ENCODE measurements at places on chromosomes 6 and 20.

DNA sequence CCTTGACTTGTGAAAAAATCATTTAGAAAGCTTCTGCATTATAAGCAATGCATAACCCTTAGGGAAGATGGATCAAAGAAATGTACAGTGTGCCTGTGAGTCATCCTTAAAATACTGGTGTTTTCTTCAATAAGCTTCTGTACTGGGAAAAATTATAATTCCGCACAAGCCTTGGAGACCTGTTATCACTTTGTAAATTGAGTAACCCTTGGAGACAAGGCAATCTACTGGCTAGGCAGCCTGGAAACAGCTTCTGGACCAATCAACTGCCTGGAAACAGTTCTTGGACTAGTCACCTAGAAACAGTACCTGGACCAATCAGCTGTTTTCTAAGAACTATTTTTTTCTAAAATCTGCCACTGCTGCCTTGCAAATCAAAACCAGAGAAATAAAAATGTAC, 25.8 kb upstream of the RNGTT start:
- no peaks in the 10 kb centered on the region for H3K27me3 ChIP-seq
- no peak overlapping the region for H3K27ac ChIP-seq
- DNase-seq: no peak
- no peaks in the 10 kb centered on the region for H3K36me3 ChIP-seq
- H3K4me1 ChIP-seq: peaks cover 3% of the 10 kb centered on the region

GRCh38 chr6:7132398-7133035, 24.8 kb downstream of the RREB1 start:
- no peak overlapping the region for H3K27ac ChIP-seq
- peaks cover 43% of the 10 kb centered on the region for H3K4me1 ChIP-seq
- H3K36me3 ChIP-seq: peaks cover 13% of the 10 kb centered on the region
- no peak for DNase-seq
- H3K27me3 ChIP-seq: no peaks in the 10 kb centered on the region

DNA sequence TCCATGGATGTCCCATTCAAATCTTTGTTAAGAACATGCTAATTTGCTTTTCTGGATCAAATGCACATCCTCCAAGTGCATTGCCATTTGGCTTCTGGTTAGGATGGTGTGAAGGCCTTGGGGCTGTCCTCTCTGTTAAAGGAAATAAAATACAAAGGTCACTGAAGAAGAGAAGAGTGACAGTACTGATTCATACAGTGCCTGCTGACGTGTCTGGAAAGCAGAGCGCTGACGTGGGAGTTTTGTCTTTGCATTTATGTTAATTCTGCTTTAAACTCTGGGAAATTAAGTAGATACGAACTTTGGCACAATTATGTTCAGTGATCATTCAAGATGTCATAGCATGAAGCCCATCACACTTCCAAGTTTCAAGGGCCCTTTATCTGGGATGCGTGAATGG, 33.2 kb downstream of the SYNDIG1 start:
- H3K4me3 ChIP-seq: no peak overlapping the region
- DNase-seq: no peak
- H3K36me3 ChIP-seq: no peaks in the 10 kb centered on the region
- peaks cover 3% of the 10 kb centered on the region for H3K27me3 ChIP-seq
- H3K27ac ChIP-seq: no peak overlapping the region

DNA sequence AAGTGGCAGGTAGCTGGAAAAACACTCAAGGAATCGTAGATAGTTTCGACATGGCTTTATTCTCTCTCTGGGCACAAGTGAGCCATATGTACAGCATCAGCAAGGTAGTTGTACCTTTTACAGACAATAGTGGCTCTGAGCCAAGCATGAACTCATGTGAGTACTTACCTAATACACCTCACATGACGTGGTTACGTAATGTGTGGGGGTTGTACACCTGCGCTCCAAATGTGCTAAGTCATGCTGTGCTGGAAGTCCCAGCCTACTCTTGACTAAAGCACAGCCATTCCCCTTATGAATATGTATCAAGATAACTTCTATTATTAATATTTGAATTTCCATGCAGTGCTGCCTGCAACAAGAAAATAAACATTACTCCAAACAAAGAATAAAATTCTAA, 78.8 kb upstream of the HMGN3 start:
- no peak overlapping the region for H3K27ac ChIP-seq
- H3K27me3 ChIP-seq: no peaks in the 10 kb centered on the region
- no peak overlapping the region for H3K4me3 ChIP-seq
- no peaks in the 10 kb centered on the region for H3K36me3 ChIP-seq

DNA sequence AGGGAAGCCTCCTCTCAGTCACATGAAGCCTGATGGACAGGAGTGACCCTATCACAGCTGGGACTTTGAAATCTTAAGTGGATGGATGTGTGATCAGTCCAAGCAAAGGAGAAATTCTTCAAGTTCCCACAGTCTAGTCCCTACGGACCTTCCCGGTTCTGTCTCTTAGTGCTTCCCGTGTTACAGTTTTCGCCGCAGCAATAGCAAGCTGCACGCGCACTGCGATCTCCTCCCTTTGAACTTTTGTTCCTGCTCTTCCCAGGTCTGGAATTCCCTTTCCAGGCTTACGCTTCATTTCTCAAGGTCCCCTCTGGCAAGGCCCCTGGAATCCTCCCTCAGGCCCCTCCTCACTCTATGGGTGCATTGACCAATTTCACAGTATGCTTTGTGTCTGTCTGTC, 89.2 kb downstream of the VEGFA start:
- H3K4me1 ChIP-seq: peaks cover 31% of the 10 kb centered on the region
- H3K27ac ChIP-seq: no peak overlapping the region
- no peak overlapping the region for H3K4me3 ChIP-seq
- peaks cover 11% of the 10 kb centered on the region for H3K27me3 ChIP-seq
- no peaks in the 10 kb centered on the region for H3K36me3 ChIP-seq

- H3K4me3 ChIP-seq: no peak overlapping the region
- H3K27me3 ChIP-seq: peaks cover 29% of the 10 kb centered on the region
- no peak overlapping the region for H3K27ac ChIP-seq
- peaks cover 14% of the 10 kb centered on the region for H3K4me1 ChIP-seq
Observed at GRCh38 chr6:170012037-170012330, 260.6 kb downstream of the ERMARD start.

DNA sequence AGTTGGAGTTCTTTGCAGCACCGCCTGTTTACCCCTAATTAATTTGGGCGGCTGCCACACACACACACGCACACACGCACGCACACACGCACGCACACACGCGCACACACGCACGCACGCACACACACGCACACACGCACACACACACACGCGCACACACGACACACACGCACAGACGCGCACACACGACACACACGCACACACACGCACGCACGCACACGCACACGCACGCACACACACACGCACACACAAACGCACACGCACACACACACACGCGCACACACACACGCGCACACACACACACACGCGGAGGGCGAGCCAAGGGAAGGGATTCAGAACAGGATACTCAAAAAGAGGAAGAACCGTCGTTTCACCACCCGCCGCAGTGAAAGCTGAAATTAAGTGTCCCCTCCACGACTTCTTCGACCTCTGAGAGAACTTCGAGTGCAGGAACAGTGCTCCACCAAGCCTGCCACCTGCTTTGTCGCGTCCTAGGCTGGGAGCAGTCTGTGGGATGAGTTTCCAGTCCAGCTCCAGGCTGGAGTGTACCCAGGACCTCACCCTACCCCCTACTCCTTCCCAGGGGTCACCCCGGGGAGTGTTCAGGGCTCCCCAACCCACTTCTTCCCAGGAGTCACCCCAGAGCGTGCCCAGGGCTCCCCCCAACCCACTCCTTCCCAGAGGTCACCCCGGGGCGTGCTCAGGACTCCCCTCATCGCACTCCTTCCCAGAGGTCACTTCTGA, 1.1 kb downstream of the RNASET2 start:
- peaks cover 5% of the 10 kb centered on the region for H3K36me3 ChIP-seq
- peak overlapping the region; percentile 90 for H3K4me3 ChIP-seq
- H3K27me3 ChIP-seq: peaks cover 5% of the 10 kb centered on the region
- H3K27ac ChIP-seq: peak overlapping the region; percentile 56
- peaks cover 39% of the 10 kb centered on the region for H3K4me1 ChIP-seq

GRCh38 chr20:57114290-57115005, 152.0 kb downstream of the BMP7 start:
- peaks cover 4% of the 10 kb centered on the region for H3K36me3 ChIP-seq
- H3K4me1 ChIP-seq: peaks cover 12% of the 10 kb centered on the region
- DNase-seq: no peak
- H3K27me3 ChIP-seq: peaks cover 3% of the 10 kb centered on the region
- H3K27ac ChIP-seq: no peak overlapping the region
- H3K4me3 ChIP-seq: no peak overlapping the region

DNA sequence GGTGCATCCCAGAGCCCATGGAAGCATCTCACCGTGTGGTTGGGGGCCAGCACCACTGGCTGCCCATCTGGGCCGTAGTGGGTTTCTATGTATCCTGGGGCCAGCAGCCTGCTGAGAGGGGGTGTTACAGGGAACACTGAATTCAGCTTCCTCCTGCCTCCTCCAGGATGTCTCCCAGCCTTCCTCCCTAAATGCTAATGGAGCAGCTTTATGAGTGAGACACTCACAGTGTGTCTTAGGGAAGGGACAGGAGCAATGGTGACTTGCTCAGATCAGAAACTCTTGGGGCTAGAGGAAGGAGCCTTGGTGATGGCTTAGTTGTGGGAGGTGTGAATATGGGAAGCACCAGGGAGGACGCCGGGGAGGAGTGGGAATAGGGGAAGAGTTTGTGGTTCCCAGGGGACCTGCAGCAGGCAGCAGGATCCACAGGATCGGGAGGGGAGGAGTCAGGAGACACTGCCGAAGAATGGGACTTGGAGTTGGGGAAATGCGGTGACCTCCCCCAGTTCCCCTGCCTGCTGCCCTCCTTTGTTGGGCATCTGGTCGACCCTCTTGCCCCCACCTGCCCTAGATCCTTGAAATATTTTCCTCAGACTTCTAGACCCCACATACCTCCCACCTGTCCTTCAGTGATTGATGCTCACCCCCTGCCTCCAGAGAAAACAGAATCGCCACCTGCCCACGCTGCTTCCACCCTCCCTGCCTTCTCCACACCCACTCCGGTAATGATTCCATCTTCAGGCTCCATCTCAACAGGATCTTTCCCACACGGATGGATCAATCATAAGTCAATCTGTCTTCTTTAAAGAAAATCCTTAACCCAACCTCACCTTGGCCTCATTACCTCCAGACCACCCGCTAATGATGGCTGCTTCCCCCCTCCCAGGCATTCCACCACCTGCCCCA, 6.6 kb downstream of the ADAM33 start:
- no peak overlapping the region for H3K4me3 ChIP-seq
- H3K27me3 ChIP-seq: peaks cover 51% of the 10 kb centered on the region
- H3K36me3 ChIP-seq: no peaks in the 10 kb centered on the region
- peaks cover 12% of the 10 kb centered on the region for H3K4me1 ChIP-seq
- no peak overlapping the region for H3K27ac ChIP-seq

- H3K27ac ChIP-seq: peak overlapping the region; percentile 88
- H3K36me3 ChIP-seq: no peaks in the 10 kb centered on the region
- peaks cover 4% of the 10 kb centered on the region for H3K27me3 ChIP-seq
- peak overlapping the region; percentile 68 for H3K4me3 ChIP-seq
- DNase-seq: no peak
- H3K4me1 ChIP-seq: peaks cover 27% of the 10 kb centered on the region
Observed at GRCh38 chr6:33610779-33611732, 10.1 kb upstream of the ITPR3 start.

GRCh38 chr20:10047427-10047826, 12.6 kb downstream of the ANKEF1 start:
- DNase-seq: no peak
- no peak overlapping the region for H3K4me3 ChIP-seq
- H3K27me3 ChIP-seq: no peaks in the 10 kb centered on the region
- no peaks in the 10 kb centered on the region for H3K36me3 ChIP-seq
- no peak overlapping the region for H3K27ac ChIP-seq

- peaks cover 3% of the 10 kb centered on the region for H3K27me3 ChIP-seq
- H3K4me3 ChIP-seq: peak overlapping the region; percentile 84
- peak overlapping the region; percentile 79 for H3K27ac ChIP-seq
- DNase-seq: no peak
Observed at GRCh38 chr20:51797357-51798025, 4.8 kb downstream of the SALL4 start.

- no peak for DNase-seq
- no peak overlapping the region for H3K4me3 ChIP-seq
- H3K27ac ChIP-seq: no peak overlapping the region
- H3K27me3 ChIP-seq: no peaks in the 10 kb centered on the region
Observed at GRCh38 chr6:168046696-168047095, 32.3 kb downstream of the FRMD1 start.

DNA sequence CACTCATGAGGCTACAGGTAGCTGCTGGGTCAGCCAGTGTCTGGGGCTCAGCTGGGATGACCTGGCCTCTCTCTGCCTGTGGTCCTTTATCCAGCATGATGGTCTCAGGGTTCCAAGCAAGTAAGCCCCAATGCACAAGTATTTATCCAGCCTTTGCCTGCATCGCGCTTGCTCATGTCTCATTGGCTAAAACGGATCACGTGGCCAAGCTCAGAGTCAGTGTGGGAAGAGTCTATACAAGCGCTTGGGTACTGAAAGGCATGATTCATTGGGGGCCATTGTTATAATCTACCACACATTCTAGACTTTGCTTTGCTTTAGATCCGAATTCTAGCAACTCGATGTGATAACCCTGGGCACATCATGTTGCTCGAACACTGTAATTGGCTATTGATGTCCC, 48.3 kb downstream of the PPP1R16B start:
- peaks cover 32% of the 10 kb centered on the region for H3K27me3 ChIP-seq
- no peaks in the 10 kb centered on the region for H3K36me3 ChIP-seq
- DNase-seq: no peak
- H3K27ac ChIP-seq: no peak overlapping the region

- peaks cover 9% of the 10 kb centered on the region for H3K36me3 ChIP-seq
- peak overlapping the region; percentile 95 for H3K27ac ChIP-seq
Observed at GRCh38 chr6:28863604-28864325, 60.0 kb downstream of the TRIM27 start.

- no peaks in the 10 kb centered on the region for H3K36me3 ChIP-seq
- H3K4me3 ChIP-seq: no peak overlapping the region
- H3K27me3 ChIP-seq: no peaks in the 10 kb centered on the region
- H3K4me1 ChIP-seq: no peaks in the 10 kb centered on the region
Observed at GRCh38 chr6:5532941-5533340, 271.6 kb downstream of the FARS2 start.

GRCh38 chr6:122079916-122080315, 319.5 kb upstream of the HSF2 start:
- H3K27me3 ChIP-seq: no peaks in the 10 kb centered on the region
- no peak overlapping the region for H3K27ac ChIP-seq
- no peak overlapping the region for H3K4me3 ChIP-seq
- no peak for DNase-seq

DNA sequence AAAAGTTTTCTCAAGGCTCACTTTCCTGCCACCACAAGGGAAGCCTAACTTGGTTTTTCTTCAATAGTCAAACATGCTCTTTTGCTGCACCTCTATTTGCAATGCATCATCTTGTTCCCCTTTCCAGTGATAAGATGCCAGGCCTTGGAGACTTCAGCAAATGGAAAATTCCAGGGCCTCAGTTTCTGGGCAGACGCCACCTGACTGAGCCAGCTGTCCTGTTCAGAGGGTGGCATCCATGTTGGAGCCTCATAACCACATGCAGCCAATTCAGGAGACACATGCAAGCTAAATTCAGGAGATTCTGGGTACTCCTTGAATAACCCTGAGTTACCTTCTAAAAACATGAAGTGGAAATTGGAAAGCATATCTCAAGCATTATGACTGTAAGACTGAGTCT, 285.6 kb upstream of the RNF24 start:
- H3K4me3 ChIP-seq: no peak overlapping the region
- peaks cover 9% of the 10 kb centered on the region for H3K4me1 ChIP-seq
- no peak for DNase-seq
- H3K36me3 ChIP-seq: no peaks in the 10 kb centered on the region

All from type B pancreatic cell (in vitro differentiated cells).